ENCODE measurements at places on chromosomes 4 and X. TPM values are rescaled to one million over a fixed set of nuclear protein-coding genes. Genes with fewer than 3 reads are reported as not detected.
A peak's percentile ranks its signal among the peaks of the same experiment; 100 is the strongest.

DNA sequence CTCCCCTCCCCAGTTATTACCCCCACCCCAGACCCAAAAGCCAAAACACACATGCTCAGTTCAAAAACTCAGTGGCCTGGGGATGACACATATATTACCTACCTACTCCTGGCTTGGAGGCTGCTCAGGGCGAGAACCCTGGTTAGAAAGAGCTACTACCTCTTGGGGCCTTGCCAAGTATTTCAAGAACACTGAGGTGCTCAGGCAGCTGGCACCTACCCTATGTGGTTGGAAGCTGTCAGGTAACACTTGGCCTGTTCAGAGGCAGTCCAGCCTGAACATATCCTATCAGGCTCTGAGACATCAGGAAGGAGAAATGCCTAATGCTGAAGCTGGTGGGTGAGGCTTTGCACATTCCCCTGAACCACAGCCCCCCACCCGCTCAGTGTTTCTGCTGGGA lies 4.9 kb downstream of the BCAP31 start:
- peaks cover 23% of the 10 kb centered on the region for H3K36me3 ChIP-seq
- H3K27me3 ChIP-seq = no peaks in the 10 kb centered on the region
- DNase-seq = no peak
- H3K27ac ChIP-seq = no peak overlapping the region
- peaks cover 13% of the 10 kb centered on the region for H3K4me1 ChIP-seq
- no peak overlapping the region for H3K4me3 ChIP-seq

- H3K4me1 ChIP-seq = peaks cover 89% of the 10 kb centered on the region
- no peaks in the 10 kb centered on the region for H3K27me3 ChIP-seq
- DNase-seq = no peak
- H3K36me3 ChIP-seq = peaks cover 11% of the 10 kb centered on the region
Observed at GRCh38 chr4:118753096-118753495, 67.9 kb downstream of the METTL14 start.

DNA sequence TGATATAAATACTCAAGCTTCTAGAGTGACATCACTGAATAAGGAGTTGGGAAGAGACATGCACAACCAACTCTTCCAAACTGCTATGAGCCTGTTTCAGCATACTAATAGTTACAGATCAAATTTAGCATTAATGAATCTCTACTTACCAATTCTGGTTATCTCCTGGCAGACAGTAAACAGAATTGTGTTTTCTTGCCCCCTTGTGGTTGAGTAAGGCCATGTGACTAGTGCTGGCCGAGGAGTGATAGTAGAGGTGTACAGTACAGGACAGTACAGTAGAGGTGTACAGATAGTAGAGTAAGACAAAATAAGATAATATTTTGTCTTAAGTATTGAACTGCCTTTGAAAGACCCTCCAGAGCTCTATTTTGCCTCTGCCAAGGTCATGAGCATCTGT lies 681.4 kb downstream of the GABRG1 start:
- H3K4me3 ChIP-seq = no peak overlapping the region
- no peaks in the 10 kb centered on the region for H3K36me3 ChIP-seq

- H3K27me3 ChIP-seq = no peaks in the 10 kb centered on the region
- H3K4me3 ChIP-seq = peak overlapping the region; percentile 41
- H3K27ac ChIP-seq = no peak overlapping the region
- no peaks in the 10 kb centered on the region for H3K4me1 ChIP-seq
- DNase-seq = no peak
- H3K36me3 ChIP-seq = no peaks in the 10 kb centered on the region
Observed at GRCh38 chr4:139651282-139652194, 14.1 kb upstream of the MGST2 start.

- H3K4me1 ChIP-seq = no peaks in the 10 kb centered on the region
- no peaks in the 10 kb centered on the region for H3K36me3 ChIP-seq
- no peak for DNase-seq
Observed at GRCh38 chrX:38754102-38754790, 47.0 kb upstream of the MID1IP1 start.

GRCh38 chr4:26864899-26865298 lies 4.3 kb downstream of the STIM2 start:
- H3K4me1 ChIP-seq = peaks cover 19% of the 10 kb centered on the region
- no peak for DNase-seq
- H3K27me3 ChIP-seq = no peaks in the 10 kb centered on the region
- no peak overlapping the region for H3K27ac ChIP-seq
- no peaks in the 10 kb centered on the region for H3K36me3 ChIP-seq

- H3K4me1 ChIP-seq = no peaks in the 10 kb centered on the region
- no peaks in the 10 kb centered on the region for H3K27me3 ChIP-seq
- H3K27ac ChIP-seq = no peak overlapping the region
- no peak overlapping the region for H3K4me3 ChIP-seq
- no peaks in the 10 kb centered on the region for H3K36me3 ChIP-seq
- no peak for DNase-seq
Observed at GRCh38 chrX:7205037-7205577, 57.2 kb upstream of the PUDP start.

GRCh38 chrX:109774706-109775105 lies 41.6 kb upstream of the ACSL4 start:
- no peaks in the 10 kb centered on the region for H3K27me3 ChIP-seq
- no peak overlapping the region for H3K27ac ChIP-seq
- H3K36me3 ChIP-seq = no peaks in the 10 kb centered on the region
- no peaks in the 10 kb centered on the region for H3K4me1 ChIP-seq

DNA sequence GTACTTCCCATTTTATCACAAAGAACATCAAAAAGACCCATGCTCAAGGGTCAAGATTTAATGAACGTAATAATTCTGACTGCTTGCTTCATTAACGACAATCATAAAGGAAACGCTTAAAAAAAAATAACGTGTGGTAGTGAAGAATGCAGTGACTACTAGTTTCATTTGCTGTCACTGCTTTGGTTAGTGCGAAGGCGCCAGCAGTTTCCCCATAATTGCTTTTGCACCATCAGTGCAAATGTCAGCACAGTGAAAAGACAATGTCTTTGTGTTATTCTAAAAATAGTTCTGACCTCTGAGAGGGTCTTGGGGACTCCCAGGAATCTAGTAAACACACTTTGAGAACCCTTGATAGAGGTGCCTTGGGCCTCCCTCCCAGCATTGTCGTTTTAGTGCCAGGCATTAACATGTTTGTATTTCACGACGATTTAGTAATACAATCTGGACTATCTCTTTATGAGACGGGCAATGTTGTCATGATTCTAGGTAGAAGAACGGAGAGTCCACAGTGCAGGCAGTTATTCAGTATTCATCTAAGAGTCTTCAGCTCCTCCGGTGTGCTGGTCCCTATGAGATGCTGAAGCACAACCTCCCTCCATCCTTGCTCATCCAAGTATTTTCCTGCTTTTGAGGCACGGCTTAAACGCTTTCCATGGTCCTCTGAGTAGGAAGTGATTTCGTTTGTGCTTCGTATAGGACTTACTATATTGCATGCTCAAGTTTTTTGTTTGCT lies 71.0 kb downstream of the AFF1 start:
- no peaks in the 10 kb centered on the region for H3K27me3 ChIP-seq
- peaks cover 24% of the 10 kb centered on the region for H3K4me1 ChIP-seq
- peak overlapping the region; percentile 85 for H3K4me3 ChIP-seq
- peak overlapping the region; percentile 91 for H3K27ac ChIP-seq
- no peaks in the 10 kb centered on the region for H3K36me3 ChIP-seq

DNA sequence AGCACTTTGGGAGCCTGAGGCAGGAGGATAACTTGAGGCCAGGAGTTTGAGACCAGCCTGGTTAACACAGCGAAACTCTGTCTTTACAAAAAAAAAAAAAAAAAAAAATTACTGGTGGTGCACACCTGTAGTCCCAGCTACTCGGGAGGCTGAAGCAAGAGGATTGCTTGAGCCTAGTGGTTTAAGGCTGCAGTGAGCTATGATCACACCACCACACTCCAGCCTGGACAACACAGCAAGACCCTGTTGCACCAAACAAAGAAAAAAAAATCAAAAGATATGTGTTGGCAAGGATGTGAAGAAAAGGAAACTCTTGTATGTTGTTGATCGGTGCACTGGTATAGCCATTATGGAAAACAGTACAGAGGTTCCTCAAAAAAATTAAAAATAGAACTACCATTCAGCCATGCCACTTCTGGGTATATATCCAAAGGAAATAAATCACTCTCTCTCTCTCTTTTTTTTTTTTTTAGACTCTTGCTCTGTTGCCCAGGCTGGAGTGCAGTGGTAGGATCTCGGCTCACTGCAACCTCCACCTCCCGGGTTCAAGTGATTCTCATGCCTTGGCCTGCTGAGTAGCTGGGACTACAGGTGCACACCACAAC lies 15.2 kb downstream of the SH3D19 start:
- H3K27ac ChIP-seq = no peak overlapping the region
- no peaks in the 10 kb centered on the region for H3K27me3 ChIP-seq
- DNase-seq = no peak
- peaks cover 9% of the 10 kb centered on the region for H3K36me3 ChIP-seq
- H3K4me3 ChIP-seq = no peak overlapping the region

DNA sequence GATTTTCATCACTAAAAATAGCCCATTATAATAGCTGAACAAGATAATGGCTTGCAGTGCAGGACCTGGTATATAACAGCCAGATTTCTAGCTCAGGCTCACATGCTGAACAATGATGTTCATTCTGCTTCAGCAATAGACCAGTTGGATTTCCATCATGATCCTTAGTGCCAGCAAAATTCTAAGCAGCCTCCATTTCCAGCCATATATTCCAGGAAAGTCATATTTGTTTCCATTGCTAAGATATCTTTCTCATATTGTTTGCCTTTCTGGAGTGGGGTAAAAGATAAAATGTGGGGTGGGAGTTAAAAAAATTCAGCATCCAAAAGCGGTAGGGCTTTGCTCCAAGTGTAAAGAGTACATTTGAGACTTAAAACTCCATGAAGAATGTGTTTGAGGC lies 2344.1 kb downstream of the PCDH7 start:
- DNase-seq = no peak
- no peaks in the 10 kb centered on the region for H3K27me3 ChIP-seq
- no peaks in the 10 kb centered on the region for H3K4me1 ChIP-seq
- no peak overlapping the region for H3K27ac ChIP-seq

DNA sequence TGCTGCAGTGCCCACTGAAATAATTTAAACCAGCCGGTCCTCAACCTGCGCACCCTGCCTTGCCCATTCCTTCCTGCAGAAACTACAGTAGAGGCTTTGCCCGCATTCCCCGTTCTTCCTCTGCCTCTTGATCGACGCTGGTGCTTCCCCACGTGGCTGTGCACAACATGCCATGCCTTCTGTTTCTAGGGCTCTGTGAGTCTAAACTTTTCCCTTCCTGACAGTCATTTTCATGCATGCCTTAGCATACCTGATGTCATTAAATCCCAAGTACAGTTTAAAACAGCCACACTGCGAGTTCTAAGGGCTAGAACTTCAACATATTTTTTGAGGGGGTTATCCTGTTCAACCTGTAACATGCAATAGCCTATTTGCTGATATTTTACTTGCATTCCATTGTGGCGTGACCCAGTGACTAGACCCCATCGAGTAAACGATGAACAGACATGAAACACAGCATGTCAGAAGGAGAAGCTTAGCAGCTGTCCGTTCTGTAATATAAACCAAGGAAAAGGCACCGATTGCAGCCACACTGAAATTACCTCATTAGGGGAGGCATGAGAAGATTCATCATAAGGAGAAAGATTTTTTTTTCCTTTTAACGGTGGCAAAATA lies 232.5 kb downstream of the ARHGAP10 start:
- H3K27ac ChIP-seq = no peak overlapping the region
- H3K27me3 ChIP-seq = no peaks in the 10 kb centered on the region
- peaks cover 14% of the 10 kb centered on the region for H3K4me1 ChIP-seq
- no peak for DNase-seq
- no peak overlapping the region for H3K4me3 ChIP-seq
- H3K36me3 ChIP-seq = peaks cover 35% of the 10 kb centered on the region

DNA sequence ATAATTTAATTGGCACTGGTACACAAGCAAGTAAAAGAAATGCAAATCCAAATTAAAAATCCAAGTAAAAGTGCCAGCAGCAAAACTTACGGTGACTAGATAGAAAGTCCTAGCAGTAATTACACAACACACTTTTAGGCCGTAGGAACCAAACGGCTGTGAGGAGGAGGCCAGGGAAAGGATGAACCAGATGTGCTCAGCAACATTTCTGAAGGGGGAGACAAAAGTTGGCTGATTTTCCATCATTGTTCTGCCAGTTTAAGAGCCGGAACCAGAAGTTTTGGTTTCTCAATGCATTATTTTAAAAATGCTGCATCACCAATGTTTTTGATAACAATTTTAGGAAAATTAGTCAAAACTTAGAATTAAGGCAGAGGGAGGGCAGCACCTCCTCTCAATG lies 68.7 kb upstream of the ENPP6 start:
- no peaks in the 10 kb centered on the region for H3K4me1 ChIP-seq
- no peak for DNase-seq
- no peak overlapping the region for H3K4me3 ChIP-seq
- H3K27ac ChIP-seq = no peak overlapping the region
- no peaks in the 10 kb centered on the region for H3K27me3 ChIP-seq

DNA sequence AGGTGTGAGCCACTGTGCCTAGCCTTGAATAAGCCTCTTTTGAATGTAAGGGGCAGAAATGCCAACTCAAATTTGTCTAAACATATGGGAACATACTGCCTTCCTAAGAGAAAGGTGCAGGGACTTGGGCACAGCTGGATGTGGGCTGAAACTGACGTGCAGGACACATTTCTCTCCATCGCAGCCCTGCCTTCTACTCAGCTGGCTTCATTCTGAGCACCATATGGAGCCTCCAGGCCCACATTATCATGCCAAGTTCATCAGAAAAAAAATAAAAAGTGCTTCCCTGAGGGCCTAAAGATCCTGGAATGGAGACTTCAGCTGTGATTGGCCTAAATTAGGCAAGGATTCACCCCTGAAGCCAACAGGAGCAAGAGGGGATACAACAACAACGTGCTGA lies 386.2 kb downstream of the RAB28 start:
- no peak overlapping the region for H3K27ac ChIP-seq
- peaks cover 6% of the 10 kb centered on the region for H3K4me1 ChIP-seq
- H3K27me3 ChIP-seq = no peaks in the 10 kb centered on the region
- no peaks in the 10 kb centered on the region for H3K36me3 ChIP-seq
- H3K4me3 ChIP-seq = no peak overlapping the region

- no peak overlapping the region for H3K4me3 ChIP-seq
- H3K27ac ChIP-seq = no peak overlapping the region
- DNase-seq = no peak
Observed at GRCh38 chrX:105564501-105564900, 257.8 kb upstream of the NRK start.

- no peaks in the 10 kb centered on the region for H3K27me3 ChIP-seq
- no peak overlapping the region for H3K4me3 ChIP-seq
- no peaks in the 10 kb centered on the region for H3K36me3 ChIP-seq
- no peaks in the 10 kb centered on the region for H3K4me1 ChIP-seq
- H3K27ac ChIP-seq = no peak overlapping the region
Observed at GRCh38 chr4:45778514-45778913, 345.3 kb downstream of the GABRG1 start.

GRCh38 chrX:17030092-17030491 lies 83.6 kb downstream of the REPS2 start:
- H3K36me3 ChIP-seq = no peaks in the 10 kb centered on the region
- no peak for DNase-seq
- H3K27me3 ChIP-seq = no peaks in the 10 kb centered on the region

- H3K27me3 ChIP-seq = no peaks in the 10 kb centered on the region
- DNase-seq = no peak
- H3K36me3 ChIP-seq = no peaks in the 10 kb centered on the region
- no peak overlapping the region for H3K27ac ChIP-seq
- H3K4me1 ChIP-seq = no peaks in the 10 kb centered on the region
Observed at GRCh38 chrX:10591363-10592335, 28.7 kb downstream of the MID1 start.

The ERVMER34-1 gene
- total RNA-seq = not detected

The GPR34 gene
- total RNA-seq = 38.6 TPM

The GUCY1A1 gene
- 135 TPM for total RNA-seq

The PTCHD1 gene
- 1.6 TPM for total RNA-seq

Measured in thoracic aorta (tissue), 2 donors.